Liver (tissue), 10 donors: ENCODE measurements at places on chromosomes 2 and 18.

GRCh38 chr2:29129586-29130281, 14.5 kb downstream of the CLIP4 start:
- DNase-seq, result no peak

DNA sequence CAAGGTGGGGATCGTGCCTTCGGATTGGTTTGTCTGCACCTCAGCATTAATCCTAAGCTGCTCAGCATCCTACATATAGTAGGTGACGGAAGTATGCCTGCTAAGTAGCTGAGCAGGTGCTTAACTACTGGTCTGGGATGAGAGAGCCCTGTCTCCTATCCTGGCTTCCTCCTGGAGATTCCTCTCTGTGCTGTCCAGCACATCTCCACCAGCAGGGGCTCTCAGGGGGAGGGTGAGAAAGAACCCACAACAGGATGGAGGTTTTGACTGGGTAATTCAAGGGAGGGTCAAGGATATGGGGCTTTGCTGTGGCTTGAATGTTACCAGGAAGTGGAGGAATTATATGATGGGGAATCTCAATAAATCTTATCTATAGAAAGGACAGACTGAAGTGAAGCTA, 45.4 kb upstream of the KIF5C start:
- no peak for DNase-seq

DNA sequence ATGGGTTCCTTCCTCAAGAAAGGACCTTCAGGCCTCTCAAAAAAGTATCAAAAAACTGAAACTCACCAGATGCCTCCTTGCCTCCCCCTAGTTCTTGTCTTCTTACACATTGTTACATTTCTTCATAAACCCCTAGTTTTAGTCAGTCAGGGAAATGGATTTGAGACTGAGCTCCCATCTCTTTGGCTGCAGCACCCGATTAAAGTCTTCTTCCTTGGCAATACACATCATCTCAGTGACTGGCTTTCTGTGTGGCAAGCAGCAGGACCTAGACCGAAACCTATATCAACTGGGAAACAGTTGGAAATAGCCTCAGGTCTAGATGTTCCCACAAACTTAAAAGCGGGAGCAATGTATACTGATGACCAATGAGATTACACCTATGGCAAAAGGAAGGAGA, 512.2 kb upstream of the PKDCC start:
- DNase-seq, result no peak

- DNase-seq, result no peak
Measured at GRCh38 chr2:175630280-175631244, 371.5 kb downstream of the LNPK start.

GRCh38 chr2:204892506-204893255, 347.4 kb downstream of the PARD3B start:
- no peak for DNase-seq

GRCh38 chr2:169712791-169713227, 18.5 kb downstream of the PHOSPHO2 start:
- DNase-seq, result no peak

DNA sequence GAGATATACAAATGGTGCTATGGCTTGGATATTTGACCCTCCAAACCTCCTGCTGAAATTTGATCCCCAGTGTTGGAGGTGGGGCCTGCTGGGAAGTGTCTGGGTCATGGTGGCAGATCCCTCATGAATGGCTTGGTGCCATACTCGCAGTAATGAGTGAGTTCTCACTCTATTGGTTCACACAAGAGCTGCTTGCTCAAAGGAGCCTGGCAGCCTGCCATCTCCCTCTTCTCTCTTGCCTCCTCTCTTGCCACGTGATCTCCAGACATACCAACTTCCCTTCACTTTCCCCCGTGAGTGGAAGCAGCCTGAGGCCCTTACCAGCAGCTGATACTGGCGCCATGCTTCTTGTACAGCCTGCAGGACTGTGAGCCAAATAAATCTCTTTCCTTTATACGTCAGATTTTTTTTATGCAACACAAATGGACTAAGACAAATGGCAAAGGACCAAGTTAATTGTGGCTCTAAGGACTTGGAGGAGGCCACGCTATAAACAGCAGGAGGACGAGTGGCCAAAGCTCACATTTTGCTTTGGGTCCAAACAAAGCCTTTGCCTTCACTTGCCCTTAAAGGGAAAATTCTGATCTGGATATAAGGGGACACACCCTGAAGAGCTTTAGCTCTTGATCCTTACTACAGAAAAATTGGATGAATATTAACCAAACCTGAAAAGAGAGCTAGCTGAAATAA, 214.7 kb downstream of the SS18 start:
- no peak for DNase-seq

DNA sequence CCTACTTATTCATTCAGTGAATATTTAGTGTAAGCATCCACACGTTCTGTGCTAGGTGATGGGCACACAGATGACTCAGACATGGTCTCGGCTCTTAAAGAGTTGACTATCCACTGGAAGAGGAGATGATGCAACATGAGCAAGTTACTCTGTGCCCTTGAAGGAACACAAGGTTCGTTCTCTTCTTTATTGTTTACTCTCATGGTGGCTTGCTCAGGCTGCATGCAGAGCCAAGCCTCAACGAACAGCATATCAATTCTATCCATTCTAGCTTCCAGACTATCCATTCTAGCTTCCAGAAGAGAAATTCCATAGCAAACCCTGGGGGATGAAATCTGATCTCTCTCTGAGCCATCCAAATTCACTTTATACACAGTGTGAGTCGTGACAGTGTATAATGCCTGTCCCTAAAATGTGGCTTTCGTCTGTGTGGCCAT, 68.1 kb upstream of the CTAGE1 start:
- DNase-seq, result no peak
